ENCODE measurements at places on chromosomes 5 and 9.

- peak; percentile 67 for DNase-seq
Measured at GRCh38 chr9:106953174-106953573, 90.2 kb downstream of the ZNF462 start.

DNA sequence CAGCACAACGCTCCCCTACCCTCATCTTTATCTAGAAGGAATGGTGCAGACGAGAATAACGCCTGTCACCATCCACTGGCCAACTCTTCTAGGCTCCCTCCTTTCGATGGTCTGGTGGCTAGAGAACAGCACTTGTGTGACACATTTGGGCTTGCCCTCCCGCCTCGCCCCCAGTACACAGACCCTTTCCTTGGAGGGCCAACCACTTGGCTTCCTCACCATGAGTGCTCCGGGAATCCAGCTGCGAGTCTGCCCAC is 1.4 kb downstream of the GNAQ start:
- no peak for DNase-seq

DNA sequence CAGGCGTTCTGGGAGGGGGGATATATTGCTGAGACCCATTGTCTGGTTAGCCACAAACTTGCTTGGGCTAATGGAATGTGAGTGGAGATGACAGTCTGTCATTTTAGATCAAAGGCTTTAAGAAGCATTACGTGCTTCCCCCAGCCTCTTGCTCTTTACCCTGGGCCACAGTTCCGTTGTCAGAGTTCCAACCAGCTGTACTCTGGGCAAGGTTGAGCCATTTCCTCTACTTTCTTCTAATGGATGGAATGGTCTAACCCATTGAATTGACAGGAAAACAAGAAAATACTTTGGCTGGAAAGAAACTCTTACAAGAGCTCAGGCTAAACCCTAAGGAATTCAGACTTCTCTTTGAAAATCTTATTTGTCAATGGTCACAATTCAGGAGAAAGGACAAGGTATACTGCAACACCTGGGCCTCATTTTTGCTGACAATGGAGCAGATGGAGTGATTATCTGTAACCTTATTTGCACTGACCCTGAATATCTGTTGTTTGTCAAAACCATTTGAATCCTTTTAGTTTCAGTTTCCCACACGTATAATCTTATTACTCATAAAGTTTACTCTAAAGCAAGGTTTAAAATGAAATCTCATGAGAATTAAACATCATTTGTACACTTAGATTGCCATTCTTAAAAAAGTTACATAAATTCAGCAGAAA is 231.4 kb downstream of the PDE4D start:
- no peak for DNase-seq

DNA sequence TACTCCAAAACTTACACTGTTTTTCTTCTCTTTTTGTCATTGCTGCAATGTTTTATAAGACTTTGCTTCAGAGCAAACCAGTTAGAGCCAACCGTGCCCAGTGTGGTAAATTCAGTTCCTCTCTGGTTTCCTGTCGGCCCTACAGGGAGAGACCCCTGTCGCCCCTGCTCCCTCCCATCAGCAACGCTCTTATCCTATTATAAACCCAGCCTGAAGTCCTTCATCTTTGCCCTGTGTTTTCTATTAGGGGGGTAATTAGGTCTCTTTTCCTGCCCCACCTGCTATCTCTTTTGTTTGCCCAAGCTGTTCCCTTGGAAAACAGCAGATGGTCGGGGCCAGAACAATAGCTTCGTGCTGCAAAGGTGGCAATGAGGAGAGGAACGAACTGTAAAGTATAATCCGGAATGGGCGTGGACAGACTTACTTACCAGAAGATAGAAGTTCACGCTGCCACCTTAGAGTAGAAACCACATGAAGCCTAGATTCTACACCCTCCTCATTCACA is 21.4 kb upstream of the OTULINL start:
- DNase-seq = no peak

DNA sequence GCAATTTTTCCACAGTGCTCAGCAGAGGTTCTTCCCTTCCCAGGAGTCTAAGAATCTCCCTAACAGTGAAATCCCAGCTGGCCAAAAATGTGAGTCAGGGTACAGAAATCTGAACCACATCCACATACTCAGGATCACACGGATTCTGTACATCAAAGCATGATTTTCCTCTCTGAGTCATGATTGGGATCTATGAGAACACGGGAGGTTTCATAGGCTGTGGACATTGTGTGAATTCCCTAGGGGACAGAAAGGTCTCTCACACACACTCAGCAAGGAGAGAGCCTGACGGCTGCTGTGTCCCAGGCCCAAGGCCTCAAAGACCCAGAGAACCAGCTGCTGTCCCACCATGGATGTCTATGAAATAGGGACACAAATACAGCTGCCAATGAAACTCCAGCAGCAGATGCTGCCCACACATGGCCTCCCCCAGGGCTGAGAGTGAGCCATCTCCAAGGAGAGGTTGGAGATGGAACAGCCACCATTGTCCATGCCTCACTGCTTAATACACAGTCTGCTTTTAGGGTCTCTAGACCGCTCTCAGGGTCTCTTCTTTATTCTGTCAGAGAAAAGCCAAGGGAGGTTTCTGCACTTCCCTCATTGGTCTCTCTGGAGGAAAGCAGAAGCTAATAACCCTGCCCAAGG is 102.7 kb downstream of the ADAMTS12 start:
- peak; percentile 92 for DNase-seq

DNA sequence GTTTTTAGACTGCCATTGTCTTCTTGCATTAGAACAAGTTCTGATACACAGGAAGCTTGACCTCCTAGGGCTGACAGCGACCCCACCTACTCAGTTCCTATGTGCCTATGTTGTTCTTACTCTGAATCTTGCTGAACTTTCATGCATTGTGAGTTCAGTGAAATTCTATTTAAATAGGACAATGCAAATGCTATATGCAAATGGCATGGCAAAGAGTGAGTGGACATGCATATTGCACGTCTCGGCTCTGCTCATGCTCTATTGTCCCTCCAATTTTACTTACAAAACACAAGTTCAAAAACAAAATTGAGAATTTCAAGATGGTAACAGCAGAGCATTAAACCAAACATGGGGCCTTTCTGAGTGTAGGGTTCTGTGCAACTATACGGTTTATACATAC is 5.3 kb upstream of the DCP2 start:
- DNase-seq = no peak

DNA sequence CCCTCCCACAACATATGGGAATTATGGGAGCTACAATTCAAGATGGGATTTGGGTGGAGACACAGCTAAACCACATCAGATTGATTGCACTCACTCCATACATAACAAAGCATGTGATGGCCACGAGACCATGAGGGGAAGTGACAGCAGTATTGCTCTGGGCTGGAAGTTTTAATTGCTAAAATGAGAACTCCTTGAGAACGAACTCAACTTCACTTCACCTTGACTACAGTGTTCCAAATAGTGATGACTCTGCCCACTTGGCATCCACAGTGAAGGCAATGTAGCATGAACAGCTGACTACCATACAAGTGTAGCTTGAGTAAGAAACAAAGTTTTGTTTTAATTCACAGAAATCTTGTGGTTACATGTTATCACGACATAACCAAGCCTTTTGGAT is 739 bp upstream of the SPINK7 start:
- peak; percentile 23 for DNase-seq

GRCh38 chr5:36698031-36698430 is 91.6 kb downstream of the SLC1A3 start:
- no peak for DNase-seq

DNA sequence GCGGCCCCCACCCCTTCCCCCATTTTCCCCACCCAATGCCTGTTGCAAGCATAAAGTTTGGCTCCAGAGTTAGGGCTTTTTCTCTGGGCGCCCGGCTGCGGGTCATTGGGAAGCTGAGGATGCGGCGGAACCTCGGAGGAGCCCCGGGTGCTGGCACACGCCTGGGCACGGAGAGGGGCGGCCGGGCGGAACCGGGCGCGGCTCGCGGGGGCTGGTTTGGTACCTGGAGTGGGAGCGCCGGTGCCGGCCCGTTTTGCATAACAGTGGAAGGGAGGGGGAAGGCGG is 1.2 kb downstream of the PPARGC1B start:
- DNase-seq = no peak

DNA sequence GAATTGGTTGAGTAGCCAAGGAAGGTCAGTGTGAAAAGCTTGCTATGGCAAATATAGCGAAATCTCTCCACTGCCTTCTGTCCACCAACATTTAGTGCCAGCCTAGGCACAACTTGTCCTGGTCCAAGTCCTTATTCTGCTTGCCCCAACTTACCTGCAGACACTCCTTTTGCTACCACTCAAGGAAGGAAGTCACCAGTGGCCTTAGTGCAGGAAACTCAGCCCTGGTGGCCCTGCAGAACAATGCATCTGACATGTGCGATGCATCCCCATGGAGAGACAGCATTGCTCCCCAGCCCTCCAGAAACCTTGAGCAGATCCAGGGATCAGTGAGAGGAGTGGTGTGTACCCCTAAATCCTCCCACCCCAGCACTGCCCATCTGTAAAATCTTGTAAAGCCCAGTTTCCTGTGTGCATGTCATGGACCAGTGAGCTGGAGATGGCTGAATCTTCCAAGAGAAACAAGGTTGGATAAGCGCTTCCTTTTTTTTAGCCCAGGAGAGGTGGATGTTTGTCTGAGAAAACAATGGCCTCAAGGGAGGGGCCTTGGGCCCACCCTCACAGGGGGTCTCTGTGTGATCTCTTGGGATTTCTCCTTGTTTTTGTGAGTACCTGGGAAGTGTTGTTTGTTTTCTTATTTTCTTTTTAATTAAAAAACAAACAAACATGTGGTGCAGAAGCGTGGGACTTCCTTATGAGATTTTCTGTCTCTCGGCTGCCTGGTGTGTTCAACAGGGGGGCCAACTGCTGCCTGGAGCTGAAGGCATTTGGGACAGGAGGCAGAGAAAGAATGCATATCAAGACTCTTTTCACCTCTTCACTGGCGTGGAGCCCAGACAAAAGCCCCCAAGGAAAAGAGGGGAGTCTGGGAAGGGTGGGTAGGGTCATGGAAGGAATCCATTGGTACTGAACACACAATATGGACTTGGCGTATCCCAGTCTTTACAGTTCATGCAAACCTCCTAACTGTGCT is 3.6 kb downstream of the FOXI1 start:
- DNase-seq = no peak

DNA sequence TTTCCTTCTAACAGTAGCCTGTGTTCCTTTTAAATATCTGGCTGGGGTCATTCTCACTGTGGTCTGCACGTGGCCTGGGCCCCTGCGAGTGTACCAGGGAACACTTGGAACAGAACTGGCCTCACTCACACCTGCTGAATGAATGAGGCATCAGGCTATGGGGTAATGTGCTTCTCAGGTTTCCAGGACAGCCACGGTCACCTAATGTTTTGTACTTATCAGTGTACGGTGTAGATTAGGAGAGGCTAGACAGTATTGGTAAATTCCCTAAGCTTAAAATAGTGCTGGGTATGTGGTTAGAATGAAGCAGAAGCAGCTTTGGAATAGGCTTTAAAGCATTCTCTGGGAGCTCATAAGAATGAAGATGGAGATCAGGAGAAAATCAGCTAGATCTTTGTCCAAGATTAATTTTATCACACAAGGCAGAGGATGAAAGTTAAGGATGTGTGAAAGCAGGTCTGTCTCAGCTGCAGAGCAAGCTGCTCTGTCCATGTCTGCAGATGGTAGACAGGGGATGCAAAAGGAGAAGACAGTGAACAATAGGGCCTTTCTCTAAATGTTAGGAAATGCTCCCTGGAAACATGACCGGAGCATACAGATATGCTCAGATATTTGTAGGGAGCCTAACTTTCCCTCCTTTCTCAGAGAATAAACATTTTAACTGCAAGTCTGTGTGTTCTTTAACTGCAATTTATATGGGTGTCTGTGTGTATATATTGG is 267.5 kb downstream of the NR3C1 start:
- DNase-seq = no peak

- peak; percentile 4 for DNase-seq
Measured at GRCh38 chr9:128505414-128505765, 871 bp downstream of the GLE1 start.

- peak; percentile 35 for DNase-seq
Measured at GRCh38 chr5:94705427-94705826, 87.0 kb downstream of the SLF1 start.

- no peak for DNase-seq
Measured at GRCh38 chr9:113566016-113566711, 102.6 kb downstream of the RGS3 start.

DNA sequence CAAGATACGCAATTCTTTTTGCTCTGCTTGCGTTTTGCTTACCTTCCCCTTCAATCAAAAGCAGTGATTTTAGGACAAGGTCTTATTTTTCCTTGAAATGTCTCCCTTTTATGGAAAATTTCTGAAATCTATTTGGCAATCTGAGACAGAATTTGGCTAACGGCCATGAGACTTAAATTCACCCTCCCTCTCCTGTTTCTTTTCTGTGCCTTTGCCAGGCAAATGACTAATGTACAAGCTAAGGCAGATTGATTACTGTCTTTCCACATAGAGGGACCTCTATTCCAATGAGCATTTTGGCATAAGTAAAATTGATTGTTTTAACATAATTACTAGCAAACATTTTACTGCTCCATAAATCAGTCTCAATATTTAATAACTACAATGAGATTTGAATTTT is 31.7 kb downstream of the FAM81B start:
- DNase-seq = peak; percentile 36

- no peak for DNase-seq
Measured at GRCh38 chr5:51881901-51882300, 498.7 kb downstream of the ISL1 start.

- DNase-seq = no peak
Measured at GRCh38 chr9:134969156-134970045, 51.7 kb upstream of the FCN1 start.

- no peak for DNase-seq
Measured at GRCh38 chr9:114125476-114126013, 26.5 kb upstream of the KIF12 start.

- DNase-seq = no peak
Measured at GRCh38 chr9:125549465-125549871, 157.5 kb downstream of the MAPKAP1 start.

- DNase-seq = peak; percentile 95
Measured at GRCh38 chr5:171521219-171521633, 101.8 kb downstream of the FGF18 start.

GRCh38 chr5:164377746-164378145 is 872.3 kb downstream of the MAT2B start:
- DNase-seq = peak; percentile 22

- no peak for DNase-seq
Measured at GRCh38 chr9:83182071-83182470, 119.1 kb upstream of the RASEF start.

- DNase-seq = no peak
Measured at GRCh38 chr9:112175796-112176315, 759 bp upstream of the SUSD1 start.

GRCh38 chr5:14366763-14367162 is 214.8 kb upstream of the OTULINL start:
- DNase-seq = no peak

DNA sequence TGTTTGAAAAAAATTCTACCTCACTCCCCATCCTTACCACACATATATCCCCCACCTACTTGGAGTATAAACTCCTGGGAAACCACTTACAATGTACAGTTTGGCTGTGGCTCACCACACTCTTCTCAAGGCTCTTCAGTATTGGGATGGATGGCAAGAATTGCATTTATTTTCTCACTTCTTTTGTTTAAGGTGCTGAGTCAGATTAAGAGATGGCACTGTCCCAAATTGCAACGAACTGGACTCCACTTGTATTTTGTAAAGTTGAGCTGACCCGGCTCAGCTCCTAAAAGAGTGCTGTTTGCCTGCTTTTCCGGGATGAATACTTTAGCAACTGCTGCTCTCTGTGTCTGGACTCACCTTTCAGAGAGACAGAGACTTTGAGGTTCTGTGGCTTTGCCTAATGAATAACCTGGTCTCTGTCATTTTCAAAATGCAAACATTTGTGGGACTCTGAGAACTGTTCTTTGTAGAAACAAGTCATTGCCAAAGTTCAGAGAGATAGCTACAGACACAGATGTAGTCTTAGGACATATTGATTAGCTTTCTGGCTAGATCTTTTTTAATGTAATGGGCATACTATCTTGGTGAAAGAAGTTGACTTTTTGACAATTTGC is 42.2 kb downstream of the PPP2R2B start:
- DNase-seq = no peak
